ENCODE measurements at places on chromosomes 12 and 14. TPM values are rescaled to one million over a fixed set of nuclear protein-coding genes. Genes with fewer than 3 reads are reported as not detected.

DNA sequence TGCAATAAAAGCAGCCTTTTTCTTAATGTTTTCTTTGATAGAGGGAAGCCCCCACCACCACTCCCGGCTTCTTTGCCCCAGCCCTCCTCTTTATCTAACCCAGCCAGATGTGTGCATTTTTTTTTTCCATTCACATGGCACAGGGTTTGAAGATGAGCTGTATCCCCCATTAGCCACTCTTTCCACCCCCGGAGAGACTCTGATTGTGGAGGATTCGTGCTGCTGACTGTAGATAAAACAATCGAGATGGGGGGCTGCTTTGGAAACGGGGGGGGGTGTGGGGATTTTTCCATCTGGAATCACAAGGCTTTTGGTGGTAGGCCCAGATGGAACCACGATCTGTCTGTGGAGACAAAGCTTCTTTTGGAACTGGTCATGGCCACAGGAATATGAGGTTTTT lies 46.2 kb upstream of the VASH1 start:
- no peak for DNase-seq

DNA sequence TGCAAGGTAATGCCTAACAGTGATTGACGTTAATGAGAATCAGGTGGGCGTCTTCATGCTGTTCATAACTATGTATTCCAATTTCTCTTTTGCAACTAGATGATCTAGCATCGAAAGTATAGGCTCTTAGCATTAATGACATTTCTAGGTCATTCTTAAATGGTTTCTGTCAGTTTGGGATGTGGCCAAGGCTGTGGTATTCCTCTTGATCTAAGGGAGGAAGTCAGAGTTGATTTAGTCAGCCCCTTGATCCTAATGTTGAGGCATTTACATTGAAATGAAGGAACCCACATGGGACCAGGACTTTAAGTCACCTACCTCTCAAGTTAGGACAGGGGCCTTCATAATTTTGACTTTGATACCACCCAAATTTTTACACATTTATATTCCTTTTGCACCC lies 448.1 kb downstream of the NPAS3 start:
- no peak for DNase-seq

GRCh38 chr14:72808564-72808963 lies 85.3 kb downstream of the DPF3 start:
- DNase-seq, result no peak

- DNase-seq, result no peak
Measured at GRCh38 chr12:114678718-114679117, 5.3 kb downstream of the TBX3 start.

Gene SYNDIG1L
- not detected for total RNA-seq

Gene RNF212B
- not detected for total RNA-seq

All from kidney epithelial cell (primary cell).